Activated gamma-delta T cell treated with Interleukin-2 at 50 U/mL for 16 hours (primary cell): ENCODE measurements at places on chromosomes 1 and 21.
A peak's percentile ranks its signal among the peaks of the same experiment; 100 is the strongest.

GRCh38 chr1:174788981-174789380 is 210.8 kb upstream of the CACYBP start:
- no peak for DNase-seq

DNA sequence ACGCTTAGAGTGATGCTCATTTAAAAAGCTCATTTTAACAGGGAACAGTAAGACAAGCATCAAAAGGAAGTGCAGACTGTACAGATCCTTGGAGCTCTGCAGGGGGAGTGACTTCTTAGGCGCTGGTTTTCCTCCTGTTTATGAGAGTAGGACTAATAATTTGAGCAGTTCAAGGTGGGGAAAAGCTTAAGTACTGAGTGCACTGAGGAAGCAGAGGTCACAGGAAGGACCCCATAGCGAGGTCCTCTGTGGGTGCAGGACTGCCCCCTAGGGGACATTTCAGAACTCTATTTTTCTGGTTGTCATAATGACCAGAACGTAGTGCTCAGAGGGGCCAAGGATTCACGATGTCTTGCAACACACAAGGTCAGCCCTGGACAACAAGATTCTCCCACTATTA is 112.1 kb downstream of the HLCS start:
- no peak for DNase-seq

- no peak for DNase-seq
Measured at GRCh38 chr1:11647333-11647732, 6.9 kb downstream of the FBXO2 start.

DNA sequence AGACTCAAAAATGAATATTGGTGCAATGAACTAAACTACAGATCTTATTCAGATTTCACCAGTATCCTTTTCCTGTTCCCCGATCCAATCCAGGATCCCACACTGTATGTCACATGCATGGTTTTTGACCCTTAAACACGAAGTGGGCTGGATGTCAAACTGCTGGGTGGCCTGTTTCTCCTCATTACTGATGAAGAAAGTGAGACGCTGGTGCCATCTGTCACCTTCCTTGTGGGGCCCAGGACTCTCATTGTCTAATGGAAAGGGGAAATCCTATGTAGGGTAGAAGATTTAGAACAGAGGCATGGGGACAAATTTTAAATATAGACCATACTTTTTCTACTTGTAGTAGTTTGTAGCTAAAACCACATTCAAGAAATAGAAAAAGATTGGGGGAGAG is 56.2 kb downstream of the DISC1 start:
- DNase-seq = no peak

DNA sequence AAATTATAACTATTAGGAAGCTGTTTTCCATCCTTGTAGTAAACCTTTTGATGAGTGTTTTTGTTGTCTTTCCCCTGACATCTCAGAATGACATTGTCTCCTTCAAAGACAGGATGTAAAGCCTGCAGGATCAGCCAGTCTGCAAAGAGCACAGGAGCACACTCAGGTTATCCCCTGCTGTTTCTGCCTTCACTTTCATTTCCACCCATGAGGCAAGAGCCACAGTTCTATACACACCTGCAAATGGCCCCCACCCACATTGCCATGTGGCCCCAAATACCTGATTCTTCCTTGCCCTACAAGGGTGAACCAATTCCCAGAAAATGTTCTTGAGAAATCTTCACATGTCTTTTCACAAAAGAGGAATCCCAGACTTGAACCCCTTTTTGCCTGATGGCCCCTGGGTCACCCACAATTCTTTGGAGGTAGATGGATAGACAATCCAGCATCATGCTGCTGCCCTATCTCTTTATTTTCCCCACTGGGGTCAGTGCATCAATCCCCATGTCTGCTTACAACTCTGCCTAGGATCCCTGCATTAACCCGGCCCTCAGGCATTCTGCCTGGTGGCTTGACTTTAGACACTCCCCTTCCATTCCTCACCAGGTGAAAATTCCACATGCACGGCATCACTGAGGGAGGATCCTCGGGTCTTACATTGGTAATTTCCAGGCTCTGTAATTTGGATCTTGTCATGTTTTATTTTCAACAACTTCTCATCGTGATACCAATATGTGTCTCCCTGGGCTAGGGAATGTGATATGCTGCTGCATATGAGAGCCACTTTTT is 2.6 kb downstream of the FCRL3 start:
- no peak for DNase-seq

DNA sequence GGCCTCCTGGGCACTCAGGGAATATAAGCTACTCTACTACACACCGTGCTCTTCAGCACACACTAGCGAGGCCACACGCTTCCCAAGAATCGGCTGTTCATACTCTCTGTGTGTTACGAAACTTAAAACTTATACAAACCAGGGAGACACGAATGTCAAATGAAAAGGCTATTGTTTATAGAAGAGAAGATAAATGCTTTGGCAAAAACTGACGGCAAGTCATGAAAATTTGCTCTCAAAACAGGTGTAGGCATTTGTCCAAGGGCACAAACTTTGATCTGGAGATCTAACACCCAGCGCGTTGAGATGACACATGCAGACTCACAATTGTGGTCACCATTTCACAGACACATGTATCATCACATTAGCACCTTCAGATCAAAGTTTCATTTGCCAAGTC is 46.1 kb downstream of the USP48 start:
- no peak for DNase-seq

GRCh38 chr1:27233667-27234048 is 774 bp upstream of the WDTC1 start:
- DNase-seq = peak; percentile 12

- DNase-seq = no peak
Measured at GRCh38 chr1:167455786-167456446, 62.4 kb downstream of the CD247 start.

DNA sequence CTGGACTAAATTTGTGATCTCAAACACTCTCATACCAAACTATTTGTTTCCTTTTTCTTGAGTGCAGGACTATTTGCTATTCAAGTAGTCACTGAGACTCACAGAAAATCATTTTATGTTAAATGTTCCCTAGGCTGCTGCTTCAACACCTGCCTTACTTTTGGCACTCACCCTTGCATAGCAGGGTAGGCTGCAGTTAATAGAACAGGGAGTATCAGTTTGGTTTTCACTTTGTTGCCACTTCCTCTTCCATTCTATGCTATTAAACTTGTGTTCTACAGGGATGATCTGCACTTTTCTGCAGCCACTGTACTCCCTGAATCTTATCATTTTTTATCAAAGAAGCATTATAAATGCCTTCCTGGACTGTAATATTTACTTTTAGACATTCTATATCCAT is 148.7 kb upstream of the PRMT6 start:
- DNase-seq = no peak

GRCh38 chr1:234218078-234218477 is 155.2 kb upstream of the COA6 start:
- no peak for DNase-seq

DNA sequence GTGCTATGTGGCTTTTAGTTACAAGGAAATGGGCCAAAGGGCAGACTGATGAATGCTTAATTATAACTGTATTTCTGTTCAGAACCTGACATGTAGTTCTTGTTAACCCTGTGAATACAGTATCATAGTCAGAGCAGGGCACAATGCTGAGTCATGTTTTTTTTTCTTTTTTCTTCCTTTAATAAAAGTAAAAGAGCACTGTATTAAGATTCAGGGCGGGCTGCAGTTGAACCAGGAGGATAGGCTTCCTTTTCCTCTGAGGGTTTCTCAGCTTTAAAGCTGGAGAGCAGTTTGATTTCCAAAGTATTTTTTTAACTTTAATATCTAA is 8.7 kb downstream of the CLDN8 start:
- DNase-seq = no peak

- DNase-seq = no peak
Measured at GRCh38 chr21:42159560-42160110, 59.3 kb upstream of the ABCG1 start.

DNA sequence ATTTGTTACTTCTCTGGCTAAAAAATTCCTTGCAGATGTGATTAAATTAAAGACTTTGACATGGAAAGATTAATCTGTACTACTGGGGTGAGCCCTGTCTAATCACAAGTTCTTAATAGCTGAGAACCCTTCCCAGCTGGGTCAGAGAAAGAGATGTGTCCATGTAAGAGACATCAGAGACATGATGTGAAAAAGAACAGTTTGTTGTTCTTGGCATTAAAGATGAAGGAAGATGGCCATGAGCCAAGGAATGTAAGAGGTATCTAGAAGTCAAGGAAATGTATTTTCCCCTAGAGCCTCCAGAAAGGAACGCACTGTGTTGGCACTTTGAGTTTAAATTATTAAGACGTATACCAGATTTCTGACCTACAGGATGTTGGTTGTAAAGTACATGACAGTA is 1271.5 kb upstream of the PRMT6 start:
- no peak for DNase-seq

- DNase-seq = no peak
Measured at GRCh38 chr1:112544751-112545150, 36.0 kb downstream of the WNT2B start.

DNA sequence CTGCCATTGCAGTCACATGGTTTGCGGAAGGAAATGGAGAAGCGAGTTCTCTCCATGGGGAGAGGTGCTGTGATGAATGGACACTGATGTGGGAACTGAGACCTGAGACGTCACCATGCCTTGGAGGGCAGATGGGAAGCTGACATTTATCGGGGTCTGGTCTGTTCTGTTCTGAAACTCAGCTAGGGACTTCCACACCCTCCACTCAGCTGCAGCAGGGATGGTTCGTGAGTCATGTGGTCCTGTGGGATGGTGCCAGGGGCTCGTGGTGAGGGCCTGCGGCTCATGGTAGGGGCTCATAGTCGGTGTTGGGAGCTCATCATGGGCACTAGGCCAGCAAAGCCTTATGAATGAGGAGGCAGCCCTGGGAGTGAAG is 6.1 kb downstream of the GPR137B start:
- DNase-seq = no peak

DNA sequence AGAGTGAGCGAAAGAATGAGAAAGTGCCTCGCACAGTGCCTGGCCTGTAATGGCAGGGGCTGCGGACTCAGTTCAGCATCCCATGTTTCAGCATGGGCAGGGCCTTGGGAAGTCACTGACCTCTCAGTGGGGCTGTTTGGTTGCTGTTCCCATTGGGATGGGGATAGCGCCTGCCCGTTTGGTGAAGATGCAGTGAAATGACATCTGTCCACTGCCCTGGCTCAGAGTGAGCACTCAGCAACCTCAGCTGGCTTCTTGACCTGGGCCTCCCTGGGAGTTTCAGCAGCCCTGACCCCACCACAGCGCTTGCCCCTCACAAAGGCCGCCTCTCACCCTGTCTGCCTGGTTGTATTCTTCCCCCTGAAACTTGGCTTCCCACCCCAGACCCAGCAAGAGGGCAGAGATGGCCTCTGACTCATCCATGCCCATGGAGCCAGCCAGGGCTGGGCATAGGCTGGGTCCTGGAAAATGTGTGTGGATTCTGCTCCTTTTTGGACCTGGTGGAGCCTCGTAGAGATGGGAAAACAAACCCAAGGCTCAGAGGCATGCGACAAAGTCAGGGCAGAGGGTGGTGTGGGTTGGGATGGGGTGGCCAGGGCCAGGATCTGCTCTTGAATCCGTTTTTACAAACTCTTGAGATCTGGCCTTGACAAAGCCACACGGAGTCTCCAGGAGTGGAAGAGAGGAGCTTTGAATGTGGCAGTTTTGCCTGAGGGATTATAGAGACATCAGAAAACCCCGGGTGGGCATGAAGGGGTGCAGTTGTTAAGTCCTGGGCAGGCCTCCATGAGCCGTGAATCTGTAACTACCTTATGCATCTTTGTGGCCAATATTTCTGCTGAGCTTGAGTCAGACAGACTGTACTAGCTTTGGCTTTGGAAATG is 1.2 kb downstream of the XKR8 start:
- no peak for DNase-seq

DNA sequence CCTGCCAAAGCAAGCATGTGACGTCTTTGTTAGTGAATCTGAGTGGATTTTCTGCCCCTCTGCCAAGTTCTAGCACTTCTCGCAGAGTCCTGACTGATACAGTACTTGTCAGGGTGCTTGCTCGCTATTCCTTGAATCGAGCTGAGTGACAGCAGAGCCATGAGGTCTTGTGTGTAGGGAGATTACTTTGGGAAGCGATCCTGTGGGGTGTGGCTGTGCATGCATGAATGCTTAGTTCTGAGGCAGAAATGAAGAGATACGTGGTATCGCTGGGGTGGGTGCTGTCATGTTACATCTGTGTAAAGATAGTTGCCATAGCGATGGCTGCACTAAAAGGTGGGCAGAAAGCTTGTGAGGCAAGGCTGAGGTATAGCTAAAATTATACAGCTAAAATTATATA is 19.3 kb upstream of the DNAJC28 start:
- no peak for DNase-seq

GRCh38 chr1:160189649-160190625 is at the start of gene CASQ1:
CASQ1 (plus strand) TSS chr1:160190575; CDS start chr1:160190752, 177 bp downstream.
- no peak for DNase-seq

DNA sequence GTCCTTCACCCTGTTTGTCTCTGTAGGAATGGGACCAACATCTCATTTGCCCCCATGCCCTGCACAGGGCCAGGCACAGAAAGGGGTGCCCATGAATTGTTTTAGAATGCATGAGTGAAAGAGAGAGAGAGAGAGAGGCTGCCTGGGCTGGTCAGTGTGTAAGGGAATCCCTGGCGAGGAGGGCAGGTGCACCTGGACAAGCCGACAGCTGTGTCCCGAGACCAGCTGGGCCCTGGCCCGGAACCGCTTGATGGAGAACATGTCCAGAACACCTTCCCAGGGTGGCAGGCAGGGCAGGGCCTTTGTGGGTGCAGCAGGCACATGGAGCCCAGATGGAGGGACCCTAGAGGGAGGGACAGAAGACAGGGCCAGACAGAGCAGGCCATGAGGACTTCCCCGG is 22.7 kb downstream of the SPOCD1 start:
- no peak for DNase-seq

GRCh38 chr1:159980786-159981185 is 26.7 kb upstream of the SLAMF9 start:
- DNase-seq = no peak

DNA sequence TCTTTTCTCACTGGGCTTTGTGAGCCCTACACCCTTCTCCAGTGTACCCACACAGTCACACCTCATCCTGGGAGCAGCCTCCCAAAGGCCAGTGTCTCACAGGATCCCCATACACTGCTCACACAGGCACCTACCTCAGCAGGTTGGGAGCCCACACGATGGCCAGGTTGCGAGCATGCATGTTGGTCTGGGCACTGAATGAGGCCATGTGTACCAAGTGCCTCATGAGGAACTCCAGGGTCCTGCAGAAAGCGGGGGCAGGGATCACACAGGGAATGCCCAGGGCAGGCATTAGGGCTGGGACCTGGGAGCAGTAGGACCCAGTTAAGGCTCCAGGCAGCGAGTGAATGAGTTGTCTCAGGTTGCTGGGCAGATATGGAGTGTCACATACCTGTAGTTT is 8.5 kb upstream of the USF1 start:
- no peak for DNase-seq

DNA sequence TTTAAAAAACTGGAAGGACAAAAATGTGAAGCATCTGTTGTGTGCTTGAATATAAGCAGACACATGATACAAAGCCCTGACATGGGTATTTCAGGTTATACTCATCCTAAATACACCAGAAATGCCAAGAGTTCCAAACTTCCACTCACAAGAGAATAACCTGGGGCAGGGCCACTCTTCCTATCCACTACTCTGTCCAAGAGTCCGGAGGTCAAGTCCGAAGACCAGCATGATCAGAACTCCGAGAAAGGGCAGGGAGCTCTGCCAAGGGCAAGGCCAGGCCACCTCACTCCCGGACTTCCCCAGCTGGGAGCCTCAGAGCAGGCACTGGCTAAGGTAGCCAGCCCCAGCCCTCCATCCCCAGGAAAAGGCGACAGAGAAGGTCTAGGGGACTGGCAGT is 37.5 kb downstream of the HLCS start:
- DNase-seq = no peak
